Right lobe of liver (tissue), 6 donors: ENCODE measurements at places on chromosomes 5 and 9.
A peak's percentile ranks its signal among the peaks of the same experiment; 100 is the strongest.

- no peaks in the 10 kb centered on the region for H3K4me1 ChIP-seq
- H3K36me3 ChIP-seq = no peaks in the 10 kb centered on the region
- no peak overlapping the region for H3K27ac ChIP-seq
- no peak overlapping the region for H3K4me3 ChIP-seq
These were observed 180.7 kb downstream of the AP3B1 start for GRCh38 chr5:78113689-78114264.

DNA sequence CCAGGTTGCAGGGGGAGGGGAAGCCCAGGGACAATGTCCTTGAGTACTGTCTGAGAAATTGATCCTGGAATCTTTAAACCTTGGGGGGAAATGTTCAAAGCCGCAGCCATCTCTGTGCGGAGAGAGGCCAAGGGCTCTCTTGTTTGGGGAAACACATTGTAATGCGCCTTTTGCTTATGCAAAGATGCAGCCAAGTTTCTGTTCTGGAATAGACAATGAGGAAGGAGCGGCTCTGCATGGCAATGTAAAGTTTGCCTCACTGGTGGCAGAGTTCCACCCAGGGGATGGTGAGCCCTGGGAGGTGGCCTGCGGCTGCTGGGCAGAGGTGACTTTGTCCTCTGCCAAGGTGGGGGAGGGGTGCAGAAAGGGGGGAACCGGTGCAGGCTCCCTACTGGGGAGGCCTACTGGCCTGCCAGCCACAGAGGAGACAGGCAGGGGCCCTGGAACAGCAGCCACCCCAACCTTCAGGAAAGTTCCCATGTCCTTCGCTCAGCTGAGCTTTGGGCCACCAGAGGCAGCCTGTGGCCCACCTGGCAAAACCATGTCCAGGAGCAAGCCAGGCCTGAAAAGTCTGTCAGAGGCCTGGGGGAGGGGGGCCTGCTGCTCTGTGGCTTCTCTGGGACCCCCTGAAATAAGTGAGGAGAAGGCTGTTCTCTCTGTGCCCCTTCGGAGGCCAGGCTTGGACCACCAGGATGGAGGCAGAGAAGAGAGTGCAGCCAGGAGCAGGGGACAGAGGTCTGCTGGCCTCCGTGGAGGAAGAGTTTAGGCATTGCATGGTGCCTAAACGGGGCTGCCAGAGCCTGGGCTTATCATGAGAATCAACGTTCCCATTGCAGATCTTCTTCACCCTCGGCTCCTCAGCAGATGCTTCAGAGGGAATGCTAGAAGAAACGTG is 127.8 kb downstream of the ZNF354C start:
- H3K27me3 ChIP-seq = no peaks in the 10 kb centered on the region
- DNase-seq = peak; percentile 18
- no peak overlapping the region for H3K4me3 ChIP-seq
- H3K36me3 ChIP-seq = no peaks in the 10 kb centered on the region
- H3K4me1 ChIP-seq = no peaks in the 10 kb centered on the region

DNA sequence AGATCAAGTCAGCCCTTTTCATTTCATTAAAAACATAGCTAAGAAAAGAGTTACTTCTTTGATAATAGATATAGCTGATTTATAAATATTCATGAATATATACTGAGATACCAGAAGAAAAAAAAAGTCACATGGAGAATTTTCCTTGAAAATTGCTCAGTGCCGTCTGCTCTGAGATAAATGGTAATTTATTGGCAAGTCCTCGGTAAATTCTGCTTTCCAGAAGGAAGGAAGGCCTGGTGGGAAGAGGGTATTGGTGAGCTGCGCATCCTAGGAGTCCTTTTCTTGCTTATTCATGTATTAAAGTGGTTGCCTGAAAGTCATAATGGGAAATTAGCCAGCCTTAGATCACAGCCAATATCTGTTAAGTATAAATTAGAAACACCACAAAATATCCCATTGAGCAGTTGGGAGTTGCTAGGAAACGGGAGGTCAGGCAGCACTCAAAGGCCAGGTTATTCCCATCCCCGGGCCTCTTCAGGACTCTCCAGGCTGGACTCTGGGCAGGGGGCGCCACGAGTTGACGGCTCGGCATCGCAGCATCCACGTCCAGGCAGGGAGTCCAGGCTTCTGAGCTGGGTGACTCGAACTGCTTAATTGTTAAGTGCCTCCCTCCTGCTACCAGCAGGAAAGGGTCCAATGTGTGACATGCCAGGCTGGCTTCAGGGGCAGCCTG is 116.7 kb upstream of the RETREG1 start:
- H3K4me1 ChIP-seq = no peaks in the 10 kb centered on the region
- no peaks in the 10 kb centered on the region for H3K27me3 ChIP-seq
- no peaks in the 10 kb centered on the region for H3K36me3 ChIP-seq
- H3K4me3 ChIP-seq = no peak overlapping the region
- H3K27ac ChIP-seq = no peak overlapping the region

GRCh38 chr5:80146046-80146445 is 109.8 kb downstream of the SERINC5 start:
- H3K27me3 ChIP-seq = no peaks in the 10 kb centered on the region
- no peak for DNase-seq
- no peak overlapping the region for H3K4me3 ChIP-seq
- peaks cover 77% of the 10 kb centered on the region for H3K36me3 ChIP-seq
- no peaks in the 10 kb centered on the region for H3K4me1 ChIP-seq

- H3K27me3 ChIP-seq = no peaks in the 10 kb centered on the region
- H3K4me1 ChIP-seq = no peaks in the 10 kb centered on the region
- no peak overlapping the region for H3K27ac ChIP-seq
- no peak for DNase-seq
- H3K36me3 ChIP-seq = no peaks in the 10 kb centered on the region
- H3K4me3 ChIP-seq = no peak overlapping the region
These were observed 247.9 kb downstream of the PCSK5 start for GRCh38 chr9:76138360-76138759.

GRCh38 chr5:132410451-132411303 is 41.2 kb downstream of the SLC22A5 start:
- DNase-seq = peak; percentile 91
- peak overlapping the region; percentile 99 for H3K27ac ChIP-seq
- H3K27me3 ChIP-seq = no peaks in the 10 kb centered on the region
- H3K4me3 ChIP-seq = peak overlapping the region; percentile 77
- H3K36me3 ChIP-seq = no peaks in the 10 kb centered on the region
- peaks cover 69% of the 10 kb centered on the region for H3K4me1 ChIP-seq

DNA sequence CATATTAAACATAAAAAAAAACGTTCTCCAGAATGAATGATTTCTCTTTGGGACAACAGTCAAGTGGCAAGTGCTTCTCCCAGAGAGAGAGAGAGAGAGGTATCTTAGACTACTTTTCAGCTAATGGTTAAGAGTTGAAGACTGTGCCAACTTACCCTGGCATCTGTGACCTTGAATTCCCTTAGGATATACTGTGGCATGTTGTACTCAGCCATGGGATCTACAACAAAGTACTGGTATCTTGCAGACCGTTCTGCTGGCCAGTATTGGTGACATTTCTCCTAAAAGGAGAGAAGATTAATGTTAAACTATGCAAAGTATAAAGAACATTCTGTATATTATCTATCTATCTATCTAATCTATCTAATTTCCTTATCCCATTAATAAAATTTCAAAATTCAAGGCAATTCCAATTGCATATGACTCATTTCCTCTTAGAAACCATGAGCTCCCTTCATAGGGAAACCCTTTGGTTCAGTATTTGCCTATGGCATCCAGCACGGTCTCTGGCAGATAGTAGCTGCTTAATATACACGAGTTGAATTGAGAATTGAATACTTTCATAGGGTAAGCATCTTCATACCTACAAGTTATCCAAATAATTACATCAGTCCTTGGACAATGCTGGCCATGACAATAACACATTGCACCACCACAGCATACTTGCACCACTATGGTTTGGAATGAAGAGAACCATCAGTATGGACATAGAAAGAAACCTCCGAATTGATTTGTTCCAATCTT is 539.4 kb upstream of the DMAC1 start:
- no peak overlapping the region for H3K4me3 ChIP-seq
- H3K4me1 ChIP-seq = no peaks in the 10 kb centered on the region
- H3K36me3 ChIP-seq = no peaks in the 10 kb centered on the region
- no peak for DNase-seq
- H3K27me3 ChIP-seq = no peaks in the 10 kb centered on the region

DNA sequence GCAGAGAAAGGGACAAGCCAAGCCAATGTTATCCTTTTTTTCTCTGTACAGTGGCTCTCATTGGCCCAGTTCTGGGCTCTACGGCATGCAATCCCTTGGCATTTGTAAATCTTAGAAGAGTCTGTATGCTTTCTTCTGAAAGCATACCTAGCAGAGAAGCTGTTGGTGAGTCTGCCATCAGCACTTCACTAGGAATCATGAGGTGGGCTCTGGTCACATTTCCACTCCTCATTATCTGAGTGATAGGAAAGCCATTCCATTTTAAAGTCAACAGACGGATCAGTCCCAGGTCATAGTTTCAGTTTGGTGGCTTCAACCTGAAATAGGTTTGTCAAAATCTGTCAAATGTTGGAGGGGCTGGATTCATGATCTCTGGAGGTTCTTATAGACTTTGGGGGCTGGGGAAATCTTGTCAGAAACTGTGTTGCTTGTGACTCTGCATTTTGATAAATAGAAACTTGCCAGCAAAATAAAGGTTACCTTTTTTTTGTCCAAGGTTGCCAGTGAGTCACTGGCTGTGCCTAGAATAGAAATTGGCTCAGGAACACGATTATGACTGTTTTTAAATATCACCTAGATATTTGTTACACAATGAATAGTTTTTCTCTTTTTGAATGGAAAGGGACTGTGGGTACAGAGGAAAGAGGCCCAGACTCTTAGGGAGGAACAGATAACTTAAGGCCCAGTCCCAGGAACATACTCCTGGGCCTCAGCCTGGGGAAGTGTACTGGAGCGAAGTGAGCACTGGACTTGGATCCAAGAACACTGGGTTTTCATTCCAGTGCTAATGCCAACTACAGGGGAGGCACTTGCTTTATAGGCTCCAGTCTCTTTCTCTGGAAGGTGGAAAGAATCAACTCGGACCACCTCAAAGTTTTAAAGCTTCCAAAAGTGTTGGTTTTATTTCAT is 183.1 kb downstream of the NMUR2 start:
- no peak for DNase-seq
- no peaks in the 10 kb centered on the region for H3K4me1 ChIP-seq
- no peaks in the 10 kb centered on the region for H3K27me3 ChIP-seq
- no peaks in the 10 kb centered on the region for H3K36me3 ChIP-seq

GRCh38 chr5:126395198-126395597 is 28.0 kb upstream of the GRAMD2B start:
- no peaks in the 10 kb centered on the region for H3K27me3 ChIP-seq
- no peaks in the 10 kb centered on the region for H3K4me1 ChIP-seq
- no peaks in the 10 kb centered on the region for H3K36me3 ChIP-seq
- DNase-seq = no peak

DNA sequence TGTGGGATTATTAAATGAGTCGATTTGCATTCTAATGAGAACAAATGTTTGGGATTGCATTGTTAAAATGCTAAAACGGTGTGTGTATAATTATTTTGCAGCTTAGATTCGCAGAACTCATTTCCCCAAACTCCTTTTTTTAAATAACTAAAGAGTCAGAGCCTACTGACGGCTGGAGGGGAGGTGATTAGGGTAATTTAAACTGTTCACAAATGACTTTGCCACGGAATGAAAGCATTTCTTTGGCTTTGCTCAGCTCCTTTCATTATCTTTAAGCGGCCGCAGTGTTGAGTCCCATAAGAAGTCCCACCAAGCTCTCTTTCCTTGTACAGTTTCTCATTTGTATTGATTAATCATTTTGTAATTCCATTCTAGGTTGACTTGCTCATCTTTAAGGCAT is 1632.8 kb downstream of the MAT2B start:
- DNase-seq = no peak
- H3K4me3 ChIP-seq = no peak overlapping the region
- no peaks in the 10 kb centered on the region for H3K4me1 ChIP-seq
- no peaks in the 10 kb centered on the region for H3K36me3 ChIP-seq

DNA sequence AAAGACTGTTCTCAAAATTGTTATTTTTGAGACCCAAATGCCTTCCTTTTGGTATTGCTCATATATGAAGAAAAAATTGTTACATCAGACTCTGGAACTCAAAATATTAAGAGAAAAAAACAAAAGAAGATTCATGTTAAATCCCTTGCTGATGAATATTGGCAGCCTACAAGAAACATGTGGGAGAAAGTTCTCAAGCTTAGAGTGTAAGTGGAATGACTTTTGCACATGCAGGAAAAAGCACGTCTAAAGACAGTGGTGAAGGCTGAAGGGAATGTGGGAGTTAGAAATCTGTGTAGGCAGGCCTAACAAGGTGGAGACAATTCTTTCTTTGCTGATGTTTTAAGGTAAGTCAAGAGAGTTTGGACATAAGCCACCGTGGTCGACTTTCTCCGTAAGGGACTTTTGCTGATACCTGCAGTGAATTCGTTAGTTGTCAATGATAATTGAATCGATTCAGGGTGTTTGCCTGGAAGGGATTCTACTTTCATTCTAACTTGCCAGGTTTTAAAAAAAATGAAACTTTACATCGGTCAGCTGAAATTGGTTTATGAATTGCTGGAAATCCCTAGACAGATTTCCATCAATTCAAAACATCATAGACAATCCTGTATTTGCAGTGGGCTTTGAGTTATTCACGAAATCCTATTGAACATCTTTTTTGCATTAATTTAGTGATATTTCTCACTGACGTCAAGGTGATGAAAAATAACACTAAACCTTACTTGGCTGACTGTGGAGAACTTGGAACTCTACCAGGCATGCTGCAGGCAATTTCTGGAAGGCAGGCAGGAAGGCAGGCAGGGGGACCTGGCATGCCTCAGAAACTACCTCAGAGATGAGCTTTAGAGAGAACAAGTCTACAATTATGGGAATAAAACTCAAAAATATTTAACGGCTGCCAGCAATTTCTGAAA is 359.1 kb upstream of the ADAMTSL1 start:
- no peak overlapping the region for H3K27ac ChIP-seq
- no peaks in the 10 kb centered on the region for H3K36me3 ChIP-seq
- H3K4me3 ChIP-seq = no peak overlapping the region

- no peaks in the 10 kb centered on the region for H3K27me3 ChIP-seq
- H3K4me1 ChIP-seq = no peaks in the 10 kb centered on the region
These were observed 1.0 kb upstream of the TSLP start for GRCh38 chr5:111070272-111071134.

DNA sequence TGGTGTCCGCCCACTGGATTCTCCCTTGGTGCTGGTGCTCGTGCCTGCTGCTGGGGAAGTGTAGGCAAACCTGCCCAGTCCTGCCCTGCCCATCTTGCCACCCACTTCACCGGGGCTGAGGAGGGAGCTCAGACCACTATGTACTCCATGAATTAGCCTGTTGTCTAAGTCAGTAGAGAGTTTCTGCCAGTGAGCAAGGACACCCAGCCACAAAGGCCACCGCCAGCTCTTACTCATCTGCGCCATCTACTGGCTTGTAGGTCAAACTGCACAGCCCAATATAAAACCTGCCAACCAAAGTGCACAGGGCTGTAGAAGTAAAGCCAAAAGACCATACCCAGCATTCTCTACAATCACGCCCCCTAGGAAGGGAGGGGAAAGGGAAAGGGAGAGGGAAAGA is 102.3 kb downstream of the GLIS3 start:
- no peak overlapping the region for H3K4me3 ChIP-seq
- H3K27ac ChIP-seq = no peak overlapping the region
- H3K27me3 ChIP-seq = no peaks in the 10 kb centered on the region
- DNase-seq = no peak
- no peaks in the 10 kb centered on the region for H3K4me1 ChIP-seq
- no peaks in the 10 kb centered on the region for H3K36me3 ChIP-seq

GRCh38 chr5:33539212-33539611 is 98.4 kb downstream of the TARS1 start:
- no peaks in the 10 kb centered on the region for H3K27me3 ChIP-seq
- no peak overlapping the region for H3K4me3 ChIP-seq
- DNase-seq = no peak
- no peaks in the 10 kb centered on the region for H3K4me1 ChIP-seq
- no peak overlapping the region for H3K27ac ChIP-seq
